ENCODE measurements at places on chromosomes 12 and 14. TPM values are rescaled to one million over a fixed set of nuclear protein-coding genes. Genes with fewer than 3 reads are reported as not detected.
A peak's percentile ranks its signal among the peaks of the same experiment; 100 is the strongest.

DNA sequence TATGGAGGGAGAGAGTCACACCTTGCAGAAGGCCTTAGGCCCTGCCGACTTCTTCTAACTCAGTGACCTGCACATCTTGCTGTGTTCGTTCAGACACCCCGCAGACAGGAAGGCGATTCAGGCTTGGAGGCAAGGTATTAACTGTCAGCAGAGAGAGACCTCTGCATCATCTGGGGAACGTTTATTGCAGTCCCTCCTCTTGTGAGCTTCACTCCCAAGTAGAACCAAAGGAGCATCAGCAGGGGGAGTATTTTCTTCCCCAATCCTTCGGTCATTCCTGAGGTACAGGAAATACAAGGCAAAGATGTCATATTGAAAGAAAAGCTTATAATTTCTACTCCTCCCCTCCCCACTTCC, 217.9 kb downstream of the CRADD start:
- H3K27ac ChIP-seq: no peak overlapping the region
- no peaks in the 10 kb centered on the region for H3K36me3 ChIP-seq
- H3K27me3 ChIP-seq: no peaks in the 10 kb centered on the region
- H3K4me3 ChIP-seq: no peak overlapping the region
- no peak for DNase-seq

BCL11B gene
- 10.4 TPM for total RNA-seq

- H3K36me3 ChIP-seq: no peaks in the 10 kb centered on the region
- H3K27me3 ChIP-seq: no peaks in the 10 kb centered on the region
- DNase-seq: no peak
- H3K4me3 ChIP-seq: no peak overlapping the region
- no peak overlapping the region for H3K27ac ChIP-seq
- no peaks in the 10 kb centered on the region for H3K4me1 ChIP-seq
Measured at GRCh38 chr12:45010059-45010458, 40.8 kb downstream of the DBX2 start.

TSHR gene
- 0.11 TPM for total RNA-seq

GRCh38 chr14:93045965-93046704, 69.6 kb downstream of the ITPK1 start:
- peak overlapping the region; percentile 45 for H3K27ac ChIP-seq
- peaks cover 50% of the 10 kb centered on the region for H3K4me1 ChIP-seq
- no peak overlapping the region for H3K4me3 ChIP-seq
- no peaks in the 10 kb centered on the region for H3K27me3 ChIP-seq
- DNase-seq: peak; percentile 61

DNA sequence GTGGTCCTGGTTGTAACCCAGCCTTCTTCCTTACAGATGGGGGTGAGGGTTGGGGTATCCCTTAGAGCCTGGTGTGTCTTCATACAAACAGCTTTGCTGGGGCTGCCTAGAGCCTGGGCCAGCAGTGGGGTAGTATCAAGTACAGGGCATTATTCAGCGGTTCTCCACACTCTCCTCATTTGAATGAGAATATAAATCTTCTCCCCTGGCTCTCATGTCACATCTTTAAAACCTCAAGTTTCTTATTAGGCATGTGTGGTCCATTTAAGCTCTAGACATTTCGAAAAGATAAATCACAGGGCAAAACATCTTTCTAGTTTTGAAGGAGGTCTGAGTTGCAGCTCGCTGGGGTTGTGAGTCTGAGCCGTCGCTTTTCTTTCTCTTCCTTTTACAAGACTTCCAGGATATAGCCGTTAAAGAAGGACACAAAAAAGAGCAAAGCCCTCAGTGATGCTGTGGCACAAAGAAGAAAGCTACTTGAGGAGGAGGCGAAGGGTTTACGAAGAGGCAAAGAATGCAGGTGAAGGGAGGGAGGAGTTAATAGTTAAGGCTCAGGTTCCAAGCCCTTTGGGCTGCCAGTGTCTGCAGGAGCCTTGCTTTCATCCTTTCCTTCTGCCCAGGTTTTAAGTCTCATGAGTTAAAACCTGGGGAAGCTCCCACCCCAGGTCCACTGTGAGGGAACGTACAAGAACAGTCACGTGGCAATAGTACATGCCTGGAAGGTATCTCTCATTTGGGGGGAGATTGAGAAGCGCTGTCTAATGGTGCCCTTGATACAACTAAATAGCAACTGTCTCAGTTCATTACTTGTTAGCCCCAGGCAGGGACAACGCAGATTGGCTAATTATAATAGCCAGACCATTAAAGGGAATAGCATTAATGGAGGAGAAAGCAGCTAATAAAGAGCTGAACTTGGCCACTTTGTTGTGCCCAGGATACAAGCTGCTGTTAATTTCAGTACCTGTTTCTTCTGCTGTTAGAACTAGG, 94.2 kb downstream of the ETV6 start:
- no peak for DNase-seq
- H3K36me3 ChIP-seq: no peaks in the 10 kb centered on the region
- H3K27me3 ChIP-seq: no peaks in the 10 kb centered on the region
- no peak overlapping the region for H3K27ac ChIP-seq
- H3K4me3 ChIP-seq: no peak overlapping the region

DNA sequence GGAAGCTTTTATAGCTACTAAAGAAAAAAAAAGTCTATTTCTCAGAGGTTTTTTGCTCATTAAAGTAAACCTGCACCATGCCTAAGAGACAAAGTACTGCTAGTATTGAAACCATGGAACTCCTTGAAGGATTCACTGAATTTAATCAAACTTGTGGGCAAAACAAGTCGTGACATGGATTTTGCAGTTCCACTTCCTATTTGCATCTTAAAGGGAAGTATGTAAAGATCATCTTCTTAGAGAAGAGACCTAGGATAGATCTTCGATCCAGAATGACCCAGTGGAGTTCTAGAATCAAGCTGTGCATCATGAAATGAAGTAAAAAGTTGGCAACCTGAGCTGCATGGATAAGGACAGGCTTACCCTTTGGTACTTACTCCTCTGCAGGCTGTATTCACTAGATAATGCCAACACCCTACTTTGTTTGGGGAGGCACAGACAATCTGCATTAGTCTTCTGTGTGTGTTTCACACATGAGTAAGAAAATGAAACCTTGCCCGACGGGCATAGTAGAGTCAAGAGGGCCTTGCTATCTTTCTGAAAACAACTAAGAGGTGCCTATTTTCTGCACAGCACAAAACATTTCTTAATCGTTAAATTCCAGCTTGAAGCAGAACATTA, 1.9 kb downstream of the GNG2 start:
- no peaks in the 10 kb centered on the region for H3K36me3 ChIP-seq
- peak overlapping the region; percentile 38 for H3K4me3 ChIP-seq

GRCh38 chr14:72451054-72451972, 442.6 kb downstream of the DPF3 start:
- no peaks in the 10 kb centered on the region for H3K4me1 ChIP-seq
- H3K4me3 ChIP-seq: no peak overlapping the region
- H3K36me3 ChIP-seq: no peaks in the 10 kb centered on the region
- no peak overlapping the region for H3K27ac ChIP-seq

- H3K27me3 ChIP-seq: no peaks in the 10 kb centered on the region
- no peaks in the 10 kb centered on the region for H3K36me3 ChIP-seq
- no peak overlapping the region for H3K4me3 ChIP-seq
- no peak for DNase-seq
- no peak overlapping the region for H3K27ac ChIP-seq
Measured at GRCh38 chr14:61152851-61153364, 128.2 kb downstream of the TMEM30B start.

A2ML1 gene
- not detected for total RNA-seq

- no peak for DNase-seq
- no peaks in the 10 kb centered on the region for H3K4me1 ChIP-seq
- H3K27me3 ChIP-seq: no peaks in the 10 kb centered on the region
- H3K4me3 ChIP-seq: no peak overlapping the region
- no peaks in the 10 kb centered on the region for H3K36me3 ChIP-seq
Measured at GRCh38 chr12:66085998-66086397, 44.6 kb downstream of the LLPH start.

FAM222A gene
- total RNA-seq: 3.9 TPM

DNA sequence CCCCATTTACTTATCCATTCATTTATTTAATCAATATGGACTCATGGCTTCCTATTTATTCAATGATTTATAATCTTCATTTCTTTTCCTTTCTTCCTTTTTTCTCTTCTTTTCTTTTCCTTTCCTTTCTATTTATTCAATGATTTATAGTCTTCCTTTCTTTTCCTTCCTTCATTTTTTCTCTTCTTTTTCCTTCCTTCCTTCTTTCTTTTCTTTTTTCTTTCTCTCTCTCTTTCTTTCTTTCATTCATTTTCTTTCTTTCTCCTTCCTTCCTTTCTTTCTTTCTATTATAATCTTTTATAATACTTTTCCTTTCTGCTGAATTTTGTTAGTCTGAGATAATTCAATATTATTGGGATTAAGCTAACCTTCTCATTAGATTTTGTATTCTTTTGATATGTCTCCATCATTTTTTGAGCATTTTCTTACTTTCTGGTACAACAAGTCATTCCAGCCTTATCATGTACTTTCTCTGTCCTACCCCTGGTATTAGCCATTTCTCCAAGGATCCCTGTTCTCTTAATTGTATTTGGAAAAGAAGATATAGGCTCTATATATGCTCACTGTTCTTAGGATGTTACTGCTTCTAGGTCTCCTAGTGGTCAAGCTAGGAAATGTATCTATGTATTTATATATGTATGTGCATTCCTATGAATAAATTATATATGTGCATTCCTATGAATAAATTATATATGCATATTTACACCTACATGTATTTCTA, 12.1 kb downstream of the LACRT start:
- H3K27ac ChIP-seq: no peak overlapping the region
- no peaks in the 10 kb centered on the region for H3K4me1 ChIP-seq
- H3K27me3 ChIP-seq: no peaks in the 10 kb centered on the region
- H3K36me3 ChIP-seq: no peaks in the 10 kb centered on the region
- no peak overlapping the region for H3K4me3 ChIP-seq
- DNase-seq: no peak

GRCh38 chr12:94078138-94078723, 70.1 kb upstream of the PLXNC1 start:
- no peak overlapping the region for H3K27ac ChIP-seq
- H3K27me3 ChIP-seq: no peaks in the 10 kb centered on the region
- no peaks in the 10 kb centered on the region for H3K36me3 ChIP-seq
- DNase-seq: no peak

CCDC196 gene
- total RNA-seq: 0.82 TPM

CBLN3 gene
- 2.0 TPM for total RNA-seq

MRPL52 gene
- total RNA-seq: 79.1 TPM

FOXA1 gene
- total RNA-seq: 70.5 TPM

TMEM233 gene
- total RNA-seq: 0.13 TPM

GRCh38 chr14:34340025-34340625, 121.9 kb downstream of the SPTSSA start:
- no peaks in the 10 kb centered on the region for H3K36me3 ChIP-seq
- no peaks in the 10 kb centered on the region for H3K27me3 ChIP-seq
- H3K4me1 ChIP-seq: no peaks in the 10 kb centered on the region
- no peak overlapping the region for H3K4me3 ChIP-seq

DNA sequence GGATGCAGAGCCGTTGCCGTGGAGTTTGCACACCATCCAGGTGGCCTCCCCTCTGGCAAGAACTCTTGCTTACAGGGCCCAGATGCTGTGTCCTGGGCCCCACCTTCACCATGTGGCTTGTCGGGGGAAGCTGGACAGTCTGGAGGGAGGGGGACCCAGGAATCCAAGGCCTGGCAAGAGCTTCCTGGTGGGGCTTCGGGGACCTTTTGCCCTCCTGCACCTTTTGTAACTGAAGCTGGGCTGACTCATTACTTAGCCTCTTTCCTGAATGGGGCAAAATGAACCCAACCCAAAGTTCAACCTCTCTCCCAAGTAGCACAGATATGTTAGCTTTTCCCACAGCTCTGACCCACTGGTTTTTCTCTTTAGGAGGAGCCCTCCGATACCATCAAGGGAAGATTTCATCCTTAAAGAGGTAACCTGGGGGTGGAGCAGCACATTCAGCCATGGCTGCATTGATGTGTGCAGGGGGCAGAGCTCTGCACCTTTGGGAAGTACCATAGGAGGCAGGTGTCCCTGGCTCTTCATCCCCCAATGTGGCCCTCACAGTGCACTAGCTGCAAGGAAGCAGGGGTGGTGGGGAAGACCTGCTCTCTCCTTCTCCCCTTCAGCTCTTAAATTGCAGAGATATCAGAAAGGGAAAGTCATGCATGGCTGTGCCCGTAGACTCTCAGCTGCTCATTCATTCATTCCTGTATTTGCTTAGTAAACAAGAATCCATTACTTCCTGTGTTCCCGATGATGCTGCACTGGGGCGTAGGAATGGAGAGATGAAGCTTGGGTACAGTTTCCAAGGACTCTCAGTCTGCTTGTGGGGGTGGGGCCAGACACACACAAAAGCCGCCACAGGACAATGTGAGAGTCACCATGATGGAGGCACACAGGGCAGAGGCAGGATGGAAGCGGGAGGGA, 13.0 kb downstream of the MVK start:
- no peaks in the 10 kb centered on the region for H3K4me1 ChIP-seq
- H3K4me3 ChIP-seq: no peak overlapping the region
- H3K36me3 ChIP-seq: no peaks in the 10 kb centered on the region
- no peak overlapping the region for H3K27ac ChIP-seq

GRCh38 chr12:103799857-103800771, 40.9 kb downstream of the NT5DC3 start:
- H3K4me3 ChIP-seq: no peak overlapping the region
- H3K27ac ChIP-seq: peak overlapping the region; percentile 69

- H3K4me3 ChIP-seq: no peak overlapping the region
- no peak overlapping the region for H3K27ac ChIP-seq
- H3K4me1 ChIP-seq: no peaks in the 10 kb centered on the region
- DNase-seq: no peak
- no peaks in the 10 kb centered on the region for H3K27me3 ChIP-seq
- no peaks in the 10 kb centered on the region for H3K36me3 ChIP-seq
Measured at GRCh38 chr12:127416796-127417195, 850.2 kb upstream of the TMEM132C start.

DNA sequence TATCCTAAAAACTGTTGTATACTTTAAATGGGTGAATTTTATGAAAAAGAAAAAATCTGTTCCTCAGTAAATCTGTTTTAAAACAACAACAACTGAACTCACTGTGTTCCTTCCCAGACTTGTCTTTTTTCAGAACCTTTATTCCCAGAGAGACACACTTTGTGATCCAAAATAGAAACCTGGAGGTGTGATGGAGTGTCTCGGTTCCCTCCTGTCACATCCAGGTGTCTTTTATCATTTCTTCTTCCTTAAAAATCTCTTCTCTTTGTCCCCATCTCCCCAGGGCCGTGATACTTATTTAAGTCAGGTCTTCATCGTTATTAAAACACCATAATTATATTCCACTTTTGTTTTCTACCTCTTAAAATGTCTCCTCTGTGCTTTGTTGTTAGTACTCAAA, 76.2 kb upstream of the EVL start:
- no peak overlapping the region for H3K4me3 ChIP-seq
- H3K27me3 ChIP-seq: no peaks in the 10 kb centered on the region
- no peak for DNase-seq
- no peaks in the 10 kb centered on the region for H3K36me3 ChIP-seq
- H3K27ac ChIP-seq: no peak overlapping the region
- no peaks in the 10 kb centered on the region for H3K4me1 ChIP-seq

IGF1 gene
- 1.6 TPM for total RNA-seq

Data from colonic mucosa (tissue), 4 donors.